Neural progenitor cell (in vitro differentiated cells): ENCODE measurements at places on chromosomes 7 and 10. TPM values are rescaled to one million over a fixed set of nuclear protein-coding genes. Genes with fewer than 3 reads are reported as not detected.

- no peaks in the 10 kb centered on the region for H3K4me1 ChIP-seq
- H3K27ac ChIP-seq = no peak overlapping the region
- H3K27me3 ChIP-seq = no peaks in the 10 kb centered on the region
- no peak overlapping the region for H3K4me3 ChIP-seq
- no peak for DNase-seq
These were observed 146.5 kb downstream of the ADK start for GRCh38 chr10:74297389-74298080.

DNA sequence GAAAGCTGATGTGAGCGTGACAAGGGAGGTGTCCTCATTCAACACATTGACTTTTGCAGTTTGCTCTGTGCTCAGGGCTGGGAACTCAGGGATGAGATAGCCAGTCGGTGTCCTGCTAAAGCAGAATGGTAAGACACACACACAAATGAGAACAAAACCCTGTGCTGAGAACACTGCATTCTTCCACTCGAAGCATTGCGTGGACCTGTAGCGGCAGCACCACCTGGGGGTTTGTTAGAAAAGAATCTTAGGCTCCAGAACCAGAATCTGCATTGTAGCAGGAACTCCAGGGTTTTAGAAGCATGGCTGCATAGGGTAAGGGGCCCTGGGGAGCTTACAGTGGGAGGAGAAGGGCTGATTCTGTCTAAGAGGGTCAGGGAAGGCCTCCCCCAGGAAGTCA lies 21.5 kb upstream of the OGDHL start:
- H3K36me3 ChIP-seq = no peaks in the 10 kb centered on the region
- no peak overlapping the region for H3K27ac ChIP-seq
- peaks cover 3% of the 10 kb centered on the region for H3K4me1 ChIP-seq
- peak; percentile 47 for DNase-seq
- H3K4me3 ChIP-seq = no peak overlapping the region

DNA sequence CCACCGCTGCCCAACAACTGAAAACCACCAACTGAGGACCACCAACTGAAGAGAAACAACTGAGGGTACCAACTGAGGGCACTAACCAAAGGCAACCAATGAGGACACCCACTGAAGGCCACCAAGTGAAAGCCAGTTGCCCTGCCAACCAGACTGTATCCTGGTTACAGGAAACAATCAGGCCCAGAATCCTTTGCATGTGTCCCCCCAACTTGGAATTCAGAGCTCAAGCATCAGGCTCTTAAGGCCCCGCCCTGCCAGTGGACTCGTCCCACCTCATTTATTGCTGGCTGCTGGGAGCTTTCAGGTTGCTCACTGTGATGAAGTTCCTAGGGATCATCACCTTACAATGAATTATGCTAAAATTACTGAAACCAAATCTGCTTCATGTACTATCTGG lies 76.6 kb upstream of the ABI1 start:
- H3K27ac ChIP-seq = no peak overlapping the region
- no peak overlapping the region for H3K4me3 ChIP-seq
- no peaks in the 10 kb centered on the region for H3K36me3 ChIP-seq
- DNase-seq = no peak
- no peaks in the 10 kb centered on the region for H3K27me3 ChIP-seq
- H3K4me1 ChIP-seq = no peaks in the 10 kb centered on the region

- H3K4me1 ChIP-seq = peaks cover 7% of the 10 kb centered on the region
- H3K27me3 ChIP-seq = no peaks in the 10 kb centered on the region
- H3K4me3 ChIP-seq = no peak overlapping the region
- no peak for DNase-seq
These were observed 35.4 kb upstream of the COL13A1 start for GRCh38 chr10:69766161-69766910.

CRPPA gene
- total RNA-seq = 1.4 and 2.6 TPM in 2 replicates

CALHM2 gene
- total RNA-seq = 2.1 TPM in 1 of 2 replicates, not detected in the other

CDHR1 gene
- total RNA-seq = 1.4 and 2.7 TPM in 2 replicates

H2BK1 gene
- total RNA-seq = not detected in 2 replicates

SLC26A3 gene
- total RNA-seq = not detected in 2 replicates
